Stimulated activated CD4-positive, alpha-beta T cell treated with anti-CD3 and anti-CD28 coated beads, Interleukin-1b, Interleukin-23, amount 100 ng/mL, for 1 hour (primary cell): ENCODE measurements at places on chromosomes 1 and 21.

DNA sequence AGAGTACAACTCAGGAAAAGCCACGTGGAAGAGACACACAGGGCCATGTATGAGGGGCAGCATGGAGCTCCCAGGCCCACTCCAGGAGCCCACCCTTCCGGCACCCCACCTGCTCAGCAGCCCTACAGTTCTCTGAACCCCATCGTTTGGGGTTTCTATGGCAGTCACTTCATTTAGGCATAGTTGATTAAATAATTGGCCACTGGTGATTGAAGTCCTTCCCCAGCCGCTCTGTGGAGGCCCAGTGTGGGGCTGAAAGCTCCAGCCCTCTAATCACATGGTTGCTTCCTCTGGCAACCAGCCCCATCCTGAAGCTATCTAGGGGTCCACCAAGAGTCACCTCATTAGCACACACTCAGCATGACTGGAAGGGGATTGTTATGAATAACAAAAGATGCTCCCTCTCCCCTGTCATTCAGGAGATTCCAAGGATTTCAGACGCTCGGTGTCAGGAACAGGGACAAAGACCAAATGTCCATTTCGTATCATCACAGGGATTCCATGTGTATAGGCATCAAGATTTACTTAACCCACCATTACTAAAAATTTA lies 12.2 kb upstream of the S100A7A start:
- no peak for DNase-seq

GRCh38 chr1:173530795-173531693 lies 53.9 kb downstream of the PRDX6 start:
- no peak for DNase-seq

DNA sequence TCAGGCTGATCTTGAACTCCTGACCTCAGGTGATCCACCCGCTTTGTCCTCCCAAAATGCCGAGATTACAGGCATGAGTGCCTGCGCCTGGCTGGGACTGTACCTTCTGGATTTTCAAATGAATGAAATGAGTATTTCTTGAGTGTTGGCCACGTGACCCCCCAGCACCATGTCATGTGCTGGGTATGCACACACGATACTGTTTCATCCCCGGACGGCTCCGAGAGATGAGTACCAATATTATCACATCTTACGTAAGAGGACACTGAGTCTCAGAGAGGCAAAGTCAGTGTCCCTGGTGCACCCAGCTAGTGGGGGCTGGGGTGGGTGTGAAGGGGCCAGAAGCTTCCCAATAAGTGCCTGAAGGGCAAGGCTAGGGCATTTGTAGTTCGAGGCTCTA lies 780 bp upstream of the CROCC start:
- DNase-seq: no peak

GRCh38 chr1:42034426-42034825 lies 115.7 kb upstream of the HIVEP3 start:
- DNase-seq: no peak

GRCh38 chr21:25813917-25814316 lies 79.1 kb downstream of the GABPA start:
- no peak for DNase-seq

DNA sequence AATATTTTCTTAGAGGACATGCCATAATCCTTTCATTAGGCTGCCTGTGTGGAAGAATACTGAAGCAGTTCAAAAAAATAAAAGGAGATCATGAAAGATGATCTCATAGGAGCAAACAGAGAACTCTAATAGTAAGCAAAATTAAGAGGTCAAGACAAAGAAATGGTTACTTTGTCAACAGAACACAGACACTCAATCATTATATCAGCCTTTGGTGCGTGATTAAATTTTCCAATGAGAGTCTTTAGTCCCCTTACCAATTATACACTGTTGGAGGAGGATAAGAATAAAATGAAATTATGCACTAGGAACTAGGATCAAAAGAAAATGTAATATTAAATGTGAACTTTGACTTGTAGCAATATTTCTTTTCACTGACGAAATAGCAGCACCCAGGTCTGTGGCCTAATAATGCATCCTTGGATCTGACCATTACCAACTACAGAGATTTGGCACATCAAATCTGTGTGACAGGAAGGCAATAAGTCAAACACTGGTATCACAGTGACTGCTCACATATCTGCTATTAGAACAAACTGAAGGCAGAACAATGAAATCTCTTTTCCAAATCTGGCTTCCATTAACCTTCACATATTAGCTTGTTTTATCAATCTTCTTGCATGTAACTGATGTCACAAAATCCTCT lies 1812.9 kb downstream of the PLA2G4A start:
- no peak for DNase-seq

DNA sequence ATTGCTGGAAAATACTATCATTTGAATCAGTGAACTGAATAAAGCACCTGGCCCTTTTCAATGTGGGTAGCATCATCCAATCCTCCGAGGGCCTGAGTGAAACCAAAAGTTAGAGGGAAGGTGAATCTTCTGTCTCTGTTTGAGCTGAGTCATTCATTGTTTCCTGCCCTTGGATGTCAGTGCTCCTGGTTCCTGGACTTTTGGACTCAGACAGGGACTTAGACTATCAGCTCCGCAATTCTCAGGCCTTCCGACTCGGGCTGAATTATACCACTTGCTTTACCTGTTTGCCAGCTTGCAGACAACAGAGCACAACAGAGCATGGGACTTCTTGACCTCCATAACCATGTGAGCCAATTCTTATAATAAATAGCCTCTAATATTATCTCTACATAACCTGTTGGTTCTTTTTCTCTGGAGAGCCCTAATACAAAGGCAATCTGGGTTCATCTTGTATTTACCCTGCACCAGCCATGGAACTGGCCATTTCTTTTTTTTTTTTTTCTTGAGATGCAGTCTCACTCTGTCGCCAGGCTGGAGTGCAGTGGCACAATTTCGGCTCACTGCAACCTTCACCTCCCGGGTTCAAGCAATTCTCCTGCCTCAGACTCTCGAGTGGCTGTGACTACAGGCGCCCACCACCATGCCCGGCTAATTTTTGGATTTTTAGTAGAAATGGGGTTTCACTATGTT lies 19.2 kb upstream of the VASH2 start:
- no peak for DNase-seq

DNA sequence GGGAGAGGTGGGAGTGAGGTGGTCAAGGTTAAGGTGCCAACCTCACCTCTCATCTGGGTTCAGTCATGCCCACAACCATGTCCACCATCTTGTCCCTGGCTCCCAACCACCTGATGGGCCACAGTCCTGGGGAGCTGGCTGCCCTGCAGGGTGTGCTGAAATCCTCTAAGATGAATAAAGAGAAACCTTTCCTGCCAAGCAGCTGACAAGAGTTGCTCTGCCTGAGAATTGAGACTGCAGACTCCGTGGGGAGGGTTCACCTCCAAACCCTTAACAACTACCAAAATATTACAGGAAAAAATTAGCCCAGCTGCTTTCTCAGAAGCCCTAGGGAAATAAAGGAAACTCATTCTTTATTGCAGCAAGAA lies 15.2 kb upstream of the FGR start:
- DNase-seq: no peak

DNA sequence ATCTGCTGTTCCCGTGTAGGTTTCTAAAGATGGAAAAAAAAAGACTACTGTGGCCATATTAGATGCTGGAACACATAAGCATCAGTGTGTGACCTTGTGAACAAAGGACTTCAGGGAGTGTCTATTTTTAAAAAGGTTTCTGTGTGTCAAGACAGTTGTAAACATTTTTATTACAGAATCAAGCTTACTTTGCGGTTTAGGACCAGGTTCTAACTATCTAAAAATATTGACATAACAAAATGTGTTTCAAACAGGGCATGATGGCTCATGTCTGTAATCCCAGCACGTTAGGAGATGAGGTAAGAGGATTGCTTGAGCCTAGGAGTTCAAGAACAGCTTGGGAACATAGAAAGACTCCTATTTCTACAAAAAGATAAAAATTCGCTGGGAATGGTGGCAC lies 7.1 kb upstream of the DDI2 start:
- no peak for DNase-seq

DNA sequence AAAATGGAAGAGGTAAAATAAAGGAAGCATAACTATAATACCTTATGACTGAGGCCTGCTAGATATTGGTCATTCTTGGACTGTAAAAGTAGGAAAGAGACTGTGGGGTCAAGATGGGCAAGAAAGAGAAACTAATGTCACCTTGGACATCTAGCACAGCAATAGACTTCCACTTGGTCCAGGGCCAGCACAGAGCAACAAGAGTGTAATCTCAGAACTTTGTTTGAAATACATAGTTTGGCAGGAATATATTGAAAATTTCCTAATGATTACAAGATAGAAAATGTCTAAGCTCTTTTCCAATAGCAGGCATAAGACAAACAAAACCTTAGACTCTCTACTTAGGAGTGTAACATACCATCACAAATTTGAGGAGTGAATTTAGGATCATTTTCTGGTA lies 4.6 kb downstream of the LRRC8C start:
- no peak for DNase-seq

GRCh38 chr1:233859446-233859845 lies 45.0 kb upstream of the SLC35F3 start:
- no peak for DNase-seq
